ENCODE measurements at places on chromosomes 7 and 10.

GRCh38 chr7:102874166-102874829 is 38.5 kb upstream of the LRRC17 start:
- no peak for DNase-seq

DNA sequence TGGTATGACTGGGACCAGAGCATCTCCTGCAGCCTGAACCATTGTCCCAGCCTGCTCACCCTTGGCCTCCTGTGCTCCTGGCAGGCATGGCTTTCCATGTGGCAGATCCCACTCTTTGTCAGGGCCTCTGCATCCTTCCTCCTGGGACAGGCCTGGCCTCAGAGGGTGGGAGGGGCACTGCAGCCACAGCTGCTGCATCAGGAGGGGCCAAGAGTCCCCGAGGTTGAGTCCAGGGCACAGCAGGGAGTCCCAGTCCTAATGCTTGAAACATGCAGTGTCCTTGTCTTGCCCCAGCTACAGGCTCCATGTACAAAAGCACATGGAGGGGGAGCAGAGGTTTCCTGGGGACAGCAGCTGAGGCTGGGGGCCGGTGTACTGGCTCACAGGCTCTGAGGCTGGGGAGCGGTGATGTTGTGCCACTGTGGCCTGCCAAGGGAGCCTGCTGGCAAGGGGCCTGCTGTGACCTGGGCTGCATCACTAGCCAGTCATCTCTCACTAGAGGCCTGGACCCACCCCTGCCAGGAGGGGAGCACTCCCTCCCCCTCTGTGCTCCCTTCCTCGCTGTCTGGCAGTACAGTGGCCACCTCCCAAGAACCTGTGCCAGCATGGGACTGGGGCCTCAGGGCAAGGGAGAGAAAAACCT is 144.8 kb downstream of the ZNF248 start:
- no peak for DNase-seq

GRCh38 chr10:113665806-113666354 is 2.0 kb upstream of the NRAP start:
- no peak for DNase-seq

DNA sequence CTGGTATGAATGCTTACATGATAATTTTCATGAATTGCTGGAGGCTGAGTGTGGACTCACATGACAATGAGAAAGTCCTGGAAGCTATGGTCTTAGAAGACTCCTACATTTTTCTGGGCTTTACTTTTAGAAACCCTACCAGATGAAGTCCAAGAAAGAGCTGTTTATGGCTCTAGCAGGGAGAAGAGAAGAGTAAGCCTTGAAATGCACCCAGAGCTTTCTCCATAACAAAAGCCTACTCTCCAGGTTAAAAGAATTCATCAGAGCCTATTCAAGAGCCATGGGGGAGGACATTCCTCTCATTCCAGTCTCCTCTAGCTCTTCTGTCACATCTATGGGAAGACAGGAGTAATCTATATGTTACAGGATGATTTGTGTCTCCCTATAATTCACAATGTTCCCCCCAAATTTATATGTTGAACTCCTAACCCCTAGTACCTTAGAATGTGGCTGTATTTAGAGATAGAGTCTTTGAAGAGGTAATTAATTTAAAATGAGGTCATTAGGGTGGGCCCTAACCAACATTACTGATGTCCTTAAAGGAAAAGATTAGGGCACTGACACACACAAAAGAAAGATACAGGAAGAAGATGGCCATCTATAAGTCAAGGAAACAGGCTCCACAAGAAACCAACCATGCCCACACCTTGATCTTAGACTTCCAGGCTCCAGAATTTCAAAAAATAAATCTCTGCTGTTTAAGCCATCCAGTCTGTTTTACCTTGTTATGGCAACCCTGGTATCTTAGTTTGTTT is 193.8 kb upstream of the PTER start:
- DNase-seq, result no peak

DNA sequence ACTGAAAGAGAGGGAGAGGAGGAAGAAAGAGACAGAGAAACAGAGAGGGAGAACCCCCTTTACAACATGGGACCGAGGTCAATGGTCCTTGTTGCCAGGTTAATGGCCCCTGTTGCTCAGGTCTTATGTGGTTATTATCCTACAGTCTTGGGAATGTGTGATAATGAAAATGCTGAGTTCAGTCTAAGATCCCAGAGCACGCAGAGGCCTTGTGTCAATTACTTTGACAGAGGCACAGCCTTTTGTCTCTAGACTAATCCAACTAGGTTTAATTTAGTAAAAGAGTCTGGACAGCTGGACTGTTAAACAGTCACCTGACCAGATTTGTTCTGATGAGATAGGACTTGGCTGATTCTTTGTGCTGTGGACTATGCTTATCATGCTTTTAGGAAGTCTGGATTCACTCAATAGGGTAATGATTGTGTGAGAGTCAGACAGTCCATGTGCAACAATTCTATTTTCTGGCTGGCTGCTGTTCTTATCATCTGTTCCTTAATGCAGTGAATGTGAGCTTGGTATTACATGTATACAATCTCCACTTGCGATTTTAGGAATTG is 157.4 kb upstream of the MAGI2 start:
- DNase-seq, result no peak

GRCh38 chr10:31704195-31704594 is 224.4 kb downstream of the ARHGAP12 start:
- DNase-seq, result no peak

Data from NCI-H2227 treated with DMSO at 0.1 percent for 48 hours (cell line).